ENCODE measurements at places on chromosomes 12 and 14. TPM values are rescaled to one million over a fixed set of nuclear protein-coding genes. Genes with fewer than 3 reads are reported as not detected.
A peak's percentile ranks its signal among the peaks of the same experiment; 100 is the strongest.

OVCH1 gene
- total RNA-seq, result 1.1 TPM

DNA sequence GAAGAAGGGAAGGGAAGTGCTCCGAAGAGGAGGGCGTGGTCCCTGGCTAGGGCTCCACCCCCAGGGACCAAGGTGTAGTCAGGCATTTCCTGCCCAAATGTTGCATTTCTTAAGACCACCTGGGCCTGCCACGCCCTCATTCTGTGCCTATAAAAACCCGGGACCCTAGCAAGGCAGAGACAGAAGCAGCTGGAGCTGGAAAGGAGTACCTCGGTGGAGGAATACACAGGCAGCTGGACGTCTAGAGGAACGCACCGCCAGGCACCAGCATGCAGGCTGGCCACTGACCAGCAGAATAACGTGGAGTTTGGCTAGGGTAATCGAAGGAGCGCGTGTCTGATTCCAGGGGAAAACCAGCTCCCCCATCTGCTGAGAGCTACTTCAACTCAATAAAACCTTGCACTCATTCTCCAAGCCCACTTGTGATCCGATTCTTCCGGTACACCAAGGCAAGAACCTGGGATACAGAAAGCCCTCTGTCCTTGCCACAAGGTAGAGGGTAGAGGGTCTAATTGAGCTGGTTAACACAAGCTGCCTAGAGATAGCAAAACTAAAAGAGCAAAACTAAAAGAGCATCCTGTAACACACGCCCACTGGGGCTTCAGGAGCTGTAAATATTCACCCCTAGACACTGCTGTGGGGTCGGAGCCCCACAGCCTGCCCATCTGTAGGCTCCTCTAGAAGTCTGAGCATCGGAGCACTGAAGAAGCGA, 21.0 kb downstream of the CFL2 start:
- no peak for DNase-seq

DNA sequence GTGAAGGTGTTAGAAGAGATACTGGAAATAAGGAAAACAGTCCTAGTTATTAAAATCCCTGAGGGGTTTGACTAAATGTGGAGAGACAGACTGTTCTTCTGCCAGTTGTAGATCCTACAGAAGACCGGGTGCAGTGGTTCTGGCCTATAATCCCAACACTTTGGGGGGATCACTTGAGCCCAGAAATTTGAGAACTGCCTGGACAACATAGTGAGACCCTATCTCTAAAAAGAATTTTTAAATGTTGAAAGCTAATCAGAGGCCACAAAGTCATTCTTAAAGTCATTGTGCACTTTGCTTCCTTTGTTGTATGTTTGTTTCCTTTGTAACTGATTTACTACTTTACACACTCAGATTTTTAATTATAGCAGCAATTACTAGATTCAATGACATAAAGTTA, 61.2 kb upstream of the RASSF3 start:
- DNase-seq, result no peak

AQP2 gene
- 0.33 TPM for total RNA-seq

DNA sequence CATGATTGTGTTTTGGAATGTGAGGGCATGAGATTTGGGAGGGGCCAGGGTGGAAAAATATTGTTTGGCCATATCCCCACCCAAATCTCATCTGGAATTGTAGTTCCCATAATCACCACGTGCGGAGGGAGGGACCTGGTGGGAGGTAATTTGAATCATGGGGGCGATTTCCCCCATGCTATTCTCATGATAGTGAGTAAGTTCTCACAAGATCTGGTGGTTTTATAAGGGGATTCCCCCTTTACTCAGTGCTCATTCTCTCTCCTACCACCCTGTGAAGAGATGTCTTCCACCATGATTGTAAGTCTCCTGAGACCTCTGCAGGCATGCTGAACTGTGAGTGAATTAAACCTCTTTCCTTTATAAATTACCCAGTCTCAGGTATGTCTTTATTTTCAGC, 15.7 kb downstream of the OR10P1 start:
- DNase-seq, result no peak

GRCh38 chr12:101925361-101925760, 48.0 kb downstream of the DRAM1 start:
- DNase-seq, result peak; percentile 85

DNA sequence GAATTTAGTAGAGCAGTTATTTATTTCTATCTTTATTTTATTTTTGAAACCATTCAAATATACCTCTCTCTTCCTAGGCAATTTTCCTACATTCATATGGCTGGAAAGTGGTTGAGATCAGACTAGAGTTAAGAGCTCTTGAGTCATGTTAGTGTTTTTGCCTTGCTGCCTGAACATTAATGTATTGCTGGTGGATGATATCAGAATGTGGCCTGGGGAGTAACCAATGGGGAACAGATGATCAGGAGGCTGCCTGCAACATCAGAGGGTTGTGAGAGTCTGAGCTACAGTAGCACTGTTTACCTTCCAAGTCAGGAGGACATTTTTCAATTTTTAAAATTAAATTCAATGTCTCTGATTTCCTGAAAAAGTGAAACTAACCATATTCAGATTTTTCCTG, 166.3 kb upstream of the TRHDE start:
- no peak for DNase-seq

FITM1 gene
- total RNA-seq, result not detected

DNA sequence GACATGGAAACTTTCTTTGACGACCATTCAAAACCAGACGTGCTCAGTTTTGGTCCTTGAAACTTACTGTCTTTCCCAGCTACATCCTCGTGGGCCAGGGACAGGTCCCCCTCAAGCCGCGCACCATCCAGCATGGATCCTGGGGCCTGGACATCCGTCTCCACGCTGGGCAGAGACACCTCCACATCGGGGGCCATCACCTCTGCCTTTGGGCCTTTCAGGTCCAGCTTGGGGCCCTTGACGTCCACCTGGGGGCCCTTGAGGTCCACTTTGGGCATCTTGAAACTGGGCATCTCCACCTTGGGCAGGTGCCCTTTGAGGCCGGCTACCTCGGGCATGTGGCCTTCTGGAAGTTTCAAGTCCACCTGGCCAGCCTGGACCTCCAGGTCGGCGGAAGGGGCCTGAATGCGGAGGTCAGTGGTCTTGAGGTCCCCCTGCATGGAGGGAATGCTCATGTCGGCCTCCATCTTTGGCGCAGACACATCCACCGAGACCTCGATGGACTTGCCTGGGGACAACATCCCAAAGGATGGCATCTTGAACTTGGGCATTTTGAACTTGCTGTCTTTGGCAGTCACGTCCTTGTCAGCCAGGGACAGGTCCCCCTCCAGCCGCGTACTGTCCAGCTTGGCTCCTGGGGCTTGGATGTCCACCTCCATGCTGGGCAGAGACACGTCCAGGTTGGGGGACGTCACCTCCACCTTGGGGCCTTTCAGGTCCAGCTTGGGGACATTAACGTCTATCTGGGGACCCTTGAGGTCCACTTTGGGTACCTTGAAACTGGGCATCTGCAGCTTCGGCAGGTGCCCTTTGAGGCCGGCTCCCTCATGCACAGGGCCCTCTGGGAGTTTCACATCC, 17.1 kb downstream of the PLD4 start:
- peak; percentile 67 for DNase-seq

GRCh38 chr14:104514156-104514848, 65.3 kb upstream of the C14orf180 start:
- DNase-seq, result no peak

- DNase-seq, result no peak
Observed at GRCh38 chr14:50874757-50875156, 2.9 kb downstream of the ABHD12B start.

DNA sequence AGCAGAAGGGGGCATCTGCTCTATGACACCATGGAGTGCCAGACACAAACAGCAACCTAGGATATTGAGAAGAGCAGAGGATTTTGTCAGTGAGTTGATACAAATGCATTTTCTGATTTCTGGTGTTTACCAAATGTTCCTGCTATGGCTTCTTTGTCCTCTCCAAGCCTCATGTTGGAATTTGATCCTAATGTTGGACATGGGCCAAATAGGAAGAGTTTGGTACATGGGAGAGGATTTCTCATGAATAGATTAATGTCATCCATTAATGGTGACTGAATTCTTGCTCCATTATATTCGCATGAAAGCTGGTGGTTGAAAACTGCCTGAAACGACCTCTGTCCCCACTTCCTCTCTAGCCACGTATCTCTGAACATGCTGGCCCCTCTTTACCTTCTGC, 1002.2 kb upstream of the FLRT2 start:
- DNase-seq, result no peak
